ENCODE measurements at places on chromosomes 12 and 14.
A peak's percentile ranks its signal among the peaks of the same experiment; 100 is the strongest.

DNA sequence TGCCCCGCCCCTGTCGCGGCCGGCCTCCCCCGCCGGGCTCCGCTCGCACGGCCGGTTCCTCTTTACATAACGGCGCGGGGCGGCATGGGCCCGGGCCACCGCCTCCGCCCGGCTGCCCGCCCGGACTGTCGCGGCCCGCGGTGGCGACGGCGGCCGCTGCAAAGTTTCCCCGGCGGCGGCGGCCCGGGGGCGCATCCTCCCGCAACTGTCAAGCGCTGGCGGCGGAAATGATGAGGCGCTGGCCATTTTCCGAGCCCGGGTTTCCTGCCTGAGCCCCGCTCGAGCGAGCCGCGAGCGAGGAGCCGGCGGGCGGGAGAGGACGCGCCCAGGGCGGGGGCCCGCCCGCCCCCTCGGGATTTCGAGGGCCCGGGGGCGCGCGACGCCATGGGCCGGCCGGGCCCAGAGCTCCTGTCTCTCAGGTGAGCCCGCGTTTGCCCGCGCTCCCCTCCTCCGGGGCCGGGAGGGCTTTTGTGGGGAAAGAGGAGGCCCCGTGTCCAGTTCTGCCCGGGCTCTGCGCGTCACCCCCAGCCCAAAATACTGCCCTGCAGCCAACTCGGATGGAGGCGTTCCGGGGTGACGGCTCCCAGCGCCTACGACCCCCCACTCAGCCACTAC lies at the start of gene SH2B3:
Gene SH2B3 (plus strand): TSS at position 65 of the 615 bp plus-strand sequence. CDS start 12,223 bp downstream, outside the sequence.
- peaks cover 18% of the 10 kb centered on the region for H3K36me3 ChIP-seq
- H3K27ac ChIP-seq, result peak within 1 kb of the TSS; percentile 96
- peak within 1 kb of the TSS; percentile 99 for H3K4me3 ChIP-seq
- peaks cover 50% of the 10 kb centered on the region for H3K4me1 ChIP-seq
- H3K27me3 ChIP-seq, result no peaks in the 10 kb centered on the region
- DNase-seq, result peak; percentile 95

DNA sequence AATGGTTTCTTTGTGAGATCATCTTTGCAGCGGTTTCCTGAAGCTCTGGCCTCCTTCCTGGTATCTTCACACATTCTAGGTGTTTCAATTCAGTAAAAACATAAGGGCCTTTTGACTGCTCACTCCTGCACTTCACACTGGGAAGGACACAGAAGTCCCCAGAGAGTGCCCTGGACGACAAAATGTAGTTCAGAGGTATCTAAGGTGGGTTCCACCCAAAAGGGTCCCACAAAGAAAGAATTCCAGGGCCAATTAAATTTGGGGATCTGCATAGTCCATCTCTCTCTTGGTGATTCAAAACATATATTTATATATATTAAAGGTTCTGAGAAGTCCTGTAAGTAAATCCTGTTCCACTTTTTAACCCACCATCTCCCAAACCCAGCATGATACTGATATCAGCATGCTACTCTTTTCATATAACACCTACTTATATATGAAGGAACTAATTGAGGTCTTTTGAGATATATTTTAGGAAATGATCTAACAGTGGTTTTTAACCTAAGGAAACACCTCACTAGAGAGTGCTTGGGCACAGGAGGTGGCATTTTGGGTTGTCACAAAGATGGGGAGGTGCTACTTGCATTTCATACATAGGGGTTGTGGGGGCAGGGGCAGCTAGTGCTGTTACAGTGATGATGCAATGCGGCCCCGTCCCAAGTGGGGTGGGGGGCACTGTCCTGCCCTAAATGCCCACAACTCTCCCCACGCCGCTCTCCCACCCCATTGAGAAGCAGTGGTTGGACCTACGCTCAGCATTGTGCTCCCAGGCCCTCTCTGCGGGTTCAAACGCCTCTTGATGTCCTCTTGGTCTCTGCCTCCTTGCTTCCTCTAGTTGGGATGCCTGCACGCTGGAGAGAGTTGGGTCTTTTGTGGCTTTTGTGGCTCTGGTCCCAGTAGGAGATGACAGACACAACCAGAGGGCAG lies 109.4 kb downstream of the ARF6 start:
- H3K27ac ChIP-seq, result peak overlapping the region; percentile 96
- H3K36me3 ChIP-seq, result peaks cover 6% of the 10 kb centered on the region
- no peaks in the 10 kb centered on the region for H3K27me3 ChIP-seq
- peak overlapping the region; percentile 83 for H3K4me3 ChIP-seq

- no peak for DNase-seq
- peaks cover 12% of the 10 kb centered on the region for H3K27me3 ChIP-seq
- no peak overlapping the region for H3K27ac ChIP-seq
- no peak overlapping the region for H3K4me3 ChIP-seq
- H3K4me1 ChIP-seq, result no peaks in the 10 kb centered on the region
- no peaks in the 10 kb centered on the region for H3K36me3 ChIP-seq
Measured at GRCh38 chr14:30507209-30507608, 51.7 kb upstream of the G2E3 start.

DNA sequence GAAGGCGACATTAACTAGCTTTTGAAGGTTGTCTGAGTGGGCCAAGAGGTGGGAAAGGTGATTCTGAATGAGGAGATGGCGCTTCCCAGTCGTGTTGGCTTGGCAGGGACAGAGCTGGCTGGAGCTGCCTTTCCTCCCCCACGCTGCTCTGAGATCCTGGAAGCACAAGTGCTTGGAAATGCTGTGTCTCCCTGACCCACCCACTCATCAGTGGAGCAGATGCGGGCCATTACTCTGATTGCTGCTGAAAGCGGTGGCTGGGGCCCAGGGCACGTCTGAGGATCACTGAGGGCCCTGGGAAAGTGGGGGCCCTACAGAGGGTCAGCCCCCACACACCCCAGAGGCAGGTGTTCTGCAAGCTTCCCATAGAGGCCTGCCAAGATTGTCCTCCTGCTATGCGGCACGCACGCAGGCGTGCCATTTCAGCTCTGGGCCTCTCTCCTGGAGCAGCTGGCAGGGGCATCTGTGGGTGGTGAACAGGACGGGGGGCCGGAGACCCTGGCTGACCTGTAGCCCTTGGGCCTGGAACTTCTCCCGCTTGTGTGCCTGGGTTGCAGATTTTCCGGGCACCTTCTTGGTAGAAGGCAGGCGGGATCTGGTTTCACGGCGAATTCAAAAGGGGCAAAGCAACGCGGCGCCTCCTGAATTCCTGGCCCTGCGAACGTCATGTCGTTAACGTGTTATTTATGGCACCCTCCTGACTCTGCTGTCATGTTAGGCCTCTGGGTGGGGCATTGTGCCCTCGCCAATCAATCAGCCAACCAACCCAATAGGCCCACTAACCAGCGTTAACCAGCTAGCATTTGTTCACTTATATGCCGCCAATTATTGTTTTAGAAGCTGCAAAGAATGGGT lies 133.8 kb upstream of the TBX3 start:
- no peak overlapping the region for H3K4me3 ChIP-seq
- no peak overlapping the region for H3K27ac ChIP-seq
- peaks cover 5% of the 10 kb centered on the region for H3K27me3 ChIP-seq
- no peaks in the 10 kb centered on the region for H3K4me1 ChIP-seq
- no peak for DNase-seq

All from activated CD4-positive, alpha-beta T cell treated with anti-CD3 and anti-CD28 coated beads, Interleukin-2, amount 10 ng/mL, durations not matched to agents 24 days and 14 days (primary cell).